AG09309 (cell line): ENCODE measurements at places on chromosomes 6 and 20.

- no peak for DNase-seq
These were observed 126.6 kb downstream of the MTFR2 start for GRCh38 chr6:136123468-136123867.

GRCh38 chr20:45920462-45921336, 8.7 kb upstream of the PLTP start:
- no peak for DNase-seq

DNA sequence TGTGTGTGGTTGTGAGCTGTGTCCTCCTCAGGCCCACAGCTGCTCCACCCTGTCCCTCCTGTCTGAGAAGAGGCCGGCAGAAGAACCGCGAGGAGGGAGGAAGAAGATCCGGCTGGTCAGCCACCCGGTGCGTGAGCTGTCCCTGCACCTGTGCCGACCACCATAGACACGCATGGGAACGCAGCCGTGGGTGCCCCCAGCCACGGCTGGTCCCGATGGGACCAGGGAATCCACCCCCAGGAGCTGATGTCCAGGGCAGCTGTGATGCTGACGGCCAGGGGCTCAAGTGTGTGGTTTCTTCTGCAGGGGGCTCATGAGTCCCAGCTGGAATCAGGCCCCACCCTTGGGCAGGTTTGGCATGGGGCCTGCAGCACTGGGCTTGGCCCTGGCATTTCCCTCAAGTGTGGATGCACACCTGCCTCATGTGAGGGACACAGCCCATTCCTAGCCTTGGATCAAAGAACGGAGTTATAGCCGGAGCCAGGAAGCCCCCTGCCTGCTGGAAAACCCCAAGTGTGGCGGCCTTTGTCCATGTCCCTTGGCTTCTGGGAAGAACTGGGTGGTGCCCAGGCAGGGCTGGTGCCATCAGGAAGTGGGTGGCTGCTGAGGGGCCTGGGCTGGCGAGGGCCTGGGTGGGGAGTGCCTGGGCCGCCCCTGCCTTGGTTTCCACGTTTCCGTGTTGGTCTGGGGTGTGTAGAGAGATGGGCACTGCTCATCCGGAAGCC, 4.6 kb upstream of the TNFRSF6B start:
- DNase-seq, result no peak

DNA sequence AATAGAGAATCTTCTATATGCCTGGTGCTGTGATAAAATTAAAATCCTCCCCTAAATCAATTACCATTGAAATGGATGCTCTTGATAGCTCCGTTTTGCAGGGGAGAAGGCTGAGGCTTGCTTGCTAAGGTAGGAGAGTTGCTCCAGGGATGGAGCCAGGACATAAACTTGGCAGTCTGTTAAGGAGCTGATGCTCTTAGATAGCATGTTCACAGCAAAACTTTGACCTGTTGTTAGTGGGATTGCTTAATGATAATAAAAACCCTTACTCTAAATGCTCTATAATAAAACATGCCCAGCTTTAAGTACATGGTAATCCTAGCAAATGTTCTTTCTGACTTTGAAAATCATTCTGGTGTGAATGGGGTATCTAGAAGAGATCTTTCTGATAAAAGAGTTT, 228.4 kb upstream of the JAG1 start:
- no peak for DNase-seq

DNA sequence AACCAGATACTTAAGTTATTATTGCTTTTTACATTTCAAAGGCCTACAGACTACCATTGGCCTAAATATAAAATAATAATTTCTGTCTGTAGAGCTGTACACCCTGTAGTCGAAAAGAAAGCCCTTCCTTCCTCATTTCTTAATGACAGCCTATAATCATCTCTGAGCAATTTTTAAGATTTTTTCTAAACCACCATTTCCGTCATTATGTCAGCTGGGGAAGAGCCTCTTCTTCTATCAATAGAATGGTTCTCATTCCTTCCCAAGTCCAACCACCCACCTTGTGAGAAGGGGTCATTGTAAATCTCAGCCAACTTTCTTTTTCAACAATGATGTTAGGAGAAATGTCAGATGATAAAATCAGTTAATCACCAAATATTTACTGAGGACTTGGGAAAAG, 91.8 kb downstream of the PLEKHG1 start:
- no peak for DNase-seq

DNA sequence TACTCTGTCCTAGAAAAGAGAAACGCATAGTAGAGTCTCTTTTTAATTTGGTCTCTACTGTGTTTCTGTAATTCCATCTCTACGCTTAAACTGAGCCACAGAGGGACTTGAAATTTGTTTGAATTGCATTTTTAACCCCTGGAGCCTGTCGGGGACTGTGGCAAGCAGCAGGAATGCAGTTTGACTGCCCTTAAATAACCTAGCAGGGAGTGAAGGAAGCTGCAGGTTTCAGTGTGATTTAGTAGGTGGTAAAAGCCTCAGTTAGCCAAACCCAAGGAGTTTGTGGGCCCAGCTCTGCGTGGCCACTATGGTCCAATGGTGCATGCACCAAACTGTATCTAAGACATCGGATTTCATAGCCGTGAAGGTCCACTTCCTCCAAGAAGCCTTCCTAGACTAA, 70.3 kb upstream of the MC3R start:
- no peak for DNase-seq

DNA sequence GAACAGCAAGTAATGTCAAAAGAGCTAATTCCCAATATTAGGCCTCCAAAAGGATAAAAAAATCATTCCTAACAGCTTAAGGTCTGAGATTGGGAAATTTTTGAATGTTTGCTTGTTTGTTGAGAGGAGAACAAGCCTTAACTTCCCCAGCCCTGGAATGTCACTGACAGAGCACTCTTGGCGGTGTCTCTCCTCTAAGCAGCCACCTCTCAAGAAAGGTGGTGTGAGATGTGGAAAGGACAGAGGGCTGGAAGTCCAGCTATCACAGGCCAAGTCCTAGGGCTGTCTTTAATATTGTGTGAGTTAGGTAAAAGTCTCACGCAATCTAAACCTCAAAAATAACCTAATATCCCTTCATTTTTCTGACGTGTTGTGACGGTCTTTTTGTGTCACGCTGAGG, 101.6 kb downstream of the MTFR2 start:
- DNase-seq, result no peak

DNA sequence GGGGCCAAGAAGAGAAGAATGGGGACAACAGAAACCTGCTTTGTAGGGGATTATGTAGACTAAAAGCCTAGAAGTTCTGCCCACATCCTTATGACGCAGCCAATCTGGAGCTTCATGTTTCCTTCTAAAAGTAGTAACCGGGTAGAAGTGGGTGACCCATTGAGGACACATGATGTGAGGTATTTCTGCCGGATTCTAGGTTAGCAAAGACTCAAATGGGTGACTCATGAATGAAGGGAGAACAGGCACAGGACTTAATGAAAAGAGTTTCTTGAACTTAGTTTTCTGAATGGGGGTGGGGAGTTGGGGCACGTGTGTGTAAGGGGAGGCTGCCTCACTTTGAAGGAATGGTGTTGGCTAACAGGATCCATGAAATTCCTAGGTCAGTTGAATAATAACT, 68.8 kb downstream of the CDS2 start:
- no peak for DNase-seq

DNA sequence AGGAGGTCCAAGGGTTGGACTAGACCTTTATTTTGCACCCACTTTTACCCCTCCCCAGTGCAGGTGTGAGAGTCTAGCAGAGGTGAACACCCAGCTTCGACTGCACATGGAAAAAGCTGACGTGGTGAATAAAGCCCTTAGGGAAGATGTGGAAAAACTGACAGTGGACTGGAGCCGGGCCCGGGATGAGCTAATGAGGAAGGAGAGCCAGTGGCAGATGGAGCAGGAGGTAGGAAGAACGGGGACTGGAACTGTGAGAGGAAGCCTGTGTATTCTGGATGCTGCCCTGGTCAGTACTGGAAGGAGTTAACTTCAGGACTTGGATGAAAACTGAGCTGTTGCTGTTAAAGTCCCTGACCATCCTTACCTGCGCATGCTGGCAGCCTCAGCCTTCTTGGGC, 10.6 kb downstream of the CEP250 start:
- DNase-seq, result no peak

DNA sequence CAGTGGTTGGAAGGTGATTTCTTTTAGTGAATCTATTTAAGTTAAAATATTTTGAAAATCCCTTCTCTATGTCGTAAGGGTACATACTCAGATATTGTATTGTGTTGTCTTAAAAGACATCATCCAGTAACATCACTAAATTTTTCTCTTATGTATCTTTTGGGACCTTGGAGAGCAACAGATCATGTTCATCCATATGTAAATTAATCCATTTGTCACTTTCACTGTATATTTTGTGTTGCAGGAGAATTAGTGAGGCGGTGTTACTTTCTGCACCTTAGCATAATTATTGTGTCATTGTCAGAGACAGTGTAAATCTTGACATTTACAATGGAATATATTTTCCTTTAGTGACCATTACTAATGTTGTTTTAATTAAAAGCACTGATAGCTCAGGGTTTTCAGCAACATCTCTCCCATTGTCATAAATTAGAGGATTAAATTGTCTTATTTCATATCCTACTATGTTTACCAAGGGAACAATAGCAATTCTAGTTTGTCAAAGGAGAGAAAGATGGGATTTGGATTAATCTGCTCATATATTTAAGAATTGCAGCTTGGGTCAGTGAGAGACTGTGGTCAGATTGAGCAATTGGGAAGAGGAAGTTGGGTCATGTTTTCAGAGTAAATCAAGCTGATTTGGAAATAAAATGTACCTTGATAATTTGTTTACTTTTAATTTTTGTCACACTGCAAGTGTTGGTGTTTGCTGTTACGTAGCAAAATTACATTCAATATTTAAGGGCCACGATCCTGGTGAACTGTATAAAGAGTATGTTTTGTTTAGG, 22.7 kb downstream of the DOK5 start:
- no peak for DNase-seq

- DNase-seq, result no peak
These were observed 52.1 kb downstream of the YTHDF1 start for GRCh38 chr20:63163596-63164483.

GRCh38 chr20:32285082-32285620, 7.7 kb downstream of the KIF3B start:
- DNase-seq, result no peak

DNA sequence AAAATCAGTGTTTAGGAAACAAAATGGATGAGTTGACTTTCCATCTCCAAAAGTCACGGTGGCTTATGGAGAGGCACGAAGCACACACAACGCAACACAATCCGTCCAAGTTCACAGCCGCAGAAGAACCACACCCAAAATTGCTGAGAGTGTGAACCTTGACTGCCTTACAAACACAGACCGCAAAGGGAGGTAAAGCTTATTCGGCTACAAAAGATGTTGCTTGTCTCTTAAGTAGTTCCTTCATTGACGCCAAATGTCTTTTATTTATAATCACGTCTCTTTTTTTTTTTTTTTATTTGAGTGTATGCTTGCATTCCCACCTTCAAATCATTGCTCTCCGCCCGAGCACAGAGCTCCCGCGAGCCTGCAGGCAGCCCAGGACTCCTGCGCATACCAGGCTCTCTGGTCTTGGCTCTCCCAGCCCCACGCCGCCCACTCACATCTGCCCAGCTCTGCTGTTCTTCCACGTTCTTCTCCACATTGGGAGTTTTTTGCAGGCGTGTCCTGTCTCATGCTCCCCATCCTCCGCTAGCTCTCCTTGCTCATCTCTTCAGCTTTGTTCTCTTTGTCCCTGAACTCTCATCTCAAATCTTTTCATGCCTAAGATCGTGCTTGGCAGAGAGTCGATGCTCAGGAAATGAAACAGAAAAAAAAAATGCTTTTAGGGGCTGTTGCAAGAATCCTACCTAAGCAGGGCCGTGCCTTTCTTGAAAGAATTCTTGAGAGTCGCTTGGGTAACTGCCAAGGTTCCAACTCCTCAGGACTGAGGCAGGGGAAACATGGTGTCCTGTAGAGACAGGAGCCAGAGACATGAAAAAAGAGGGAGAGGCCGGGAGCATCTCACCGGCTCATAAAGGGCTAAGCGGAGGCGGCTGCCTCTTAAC, 25.8 kb downstream of the LY86 start:
- no peak for DNase-seq

DNA sequence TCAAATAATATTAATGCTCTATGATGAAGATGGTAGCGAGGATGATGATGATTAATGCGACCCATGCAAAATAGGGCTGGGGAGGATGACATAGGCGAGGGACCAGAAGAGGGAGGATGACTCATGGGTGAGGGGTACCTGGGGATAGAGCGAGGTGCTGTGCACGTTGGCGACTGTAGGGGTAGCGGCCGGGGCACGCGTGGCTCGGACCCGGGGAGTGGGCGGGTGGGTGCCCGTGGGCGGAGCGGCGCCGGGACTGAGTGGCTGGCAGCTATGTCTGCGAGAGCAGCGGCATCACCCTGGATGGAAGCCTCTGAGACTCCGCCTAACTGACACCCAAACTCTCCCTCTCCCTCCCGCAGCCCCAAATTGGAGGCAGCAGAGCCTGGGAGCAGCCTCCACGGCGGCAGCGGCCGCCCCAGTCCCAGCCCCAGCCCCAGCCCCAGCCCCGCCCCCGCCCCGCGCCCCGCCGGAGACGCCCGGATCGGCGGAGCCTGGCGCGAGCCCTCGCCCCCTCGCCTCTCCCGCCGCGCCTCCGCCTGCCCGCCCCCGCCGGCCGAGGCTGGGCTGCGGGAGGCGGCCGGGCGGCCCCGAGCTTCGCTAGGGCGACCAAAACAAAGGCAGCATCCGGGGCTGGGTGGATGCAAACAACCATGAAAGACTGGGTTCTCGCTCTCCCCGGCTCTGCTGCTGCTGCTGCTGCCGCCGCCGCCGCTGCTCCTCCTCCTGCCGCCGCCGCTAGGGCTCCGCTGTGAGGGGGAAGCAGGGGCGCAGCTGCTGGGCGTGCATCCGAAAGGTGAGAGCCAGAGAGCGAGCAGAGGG, at the start of gene RIMS1:
TSS of gene RIMS1 (plus strand) at position 367 of the 822 bp plus-strand sequence. CDS start 474 bp downstream, outside the sequence.
- DNase-seq, result no peak

DNA sequence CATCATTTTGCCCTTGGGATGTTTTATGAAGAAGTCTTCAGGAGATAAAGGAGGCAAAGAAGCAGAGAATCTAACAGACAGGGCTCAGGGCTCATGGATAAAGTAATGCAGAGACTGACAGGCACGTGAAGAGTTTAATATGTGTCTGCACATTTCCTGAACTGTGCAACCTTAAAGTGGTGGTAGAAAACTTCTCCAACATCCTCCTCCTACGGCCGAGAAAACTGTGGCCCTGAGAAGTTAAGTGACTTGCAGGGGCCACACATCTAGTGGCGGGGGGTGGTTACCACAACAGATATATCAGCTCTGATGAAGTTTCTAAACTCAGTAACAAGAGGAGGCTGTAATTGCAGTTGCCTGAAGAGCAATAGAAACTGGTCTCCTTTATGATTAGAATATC, 61.0 kb downstream of the SOBP start:
- no peak for DNase-seq

DNA sequence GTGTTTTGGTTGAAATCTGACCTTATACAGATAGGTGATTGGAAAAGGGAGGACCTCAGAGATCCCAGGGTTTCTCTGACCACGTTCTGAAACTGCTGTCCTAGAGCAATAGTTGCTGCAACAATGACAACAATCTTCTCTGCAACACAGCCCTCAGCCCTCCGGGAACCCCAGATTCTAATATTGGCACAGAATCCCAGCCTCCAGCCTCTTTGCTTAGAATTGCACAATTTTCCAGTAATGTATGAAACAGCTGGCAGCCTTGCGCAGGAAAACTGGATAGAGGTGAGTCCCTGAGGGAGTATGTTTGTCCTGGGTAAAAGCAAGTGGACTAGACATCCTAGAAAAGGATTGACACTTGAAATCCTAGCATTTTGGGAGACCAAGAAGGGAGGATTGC, 30.4 kb upstream of the PNRC1 start:
- DNase-seq, result no peak
